ENCODE measurements at places on chromosomes 3 and 15. TPM values are rescaled to one million over a fixed set of nuclear protein-coding genes. Genes with fewer than 3 reads are reported as not detected.

FBLN2 gene
- total RNA-seq: 15.3 TPM

EIF1B gene
- 27.0 TPM for total RNA-seq

LMAN1L gene
- not detected for total RNA-seq

GOLGA8M gene
- total RNA-seq: 0.24 TPM

GRCh38 chr3:154718053-154718452 is 288.1 kb upstream of the GPR149 start:
- H3K4me1 ChIP-seq: no peaks in the 10 kb centered on the region
- no peaks in the 10 kb centered on the region for H3K27me3 ChIP-seq
- H3K27ac ChIP-seq: no peak overlapping the region
- no peaks in the 10 kb centered on the region for H3K36me3 ChIP-seq
- H3K4me3 ChIP-seq: no peak overlapping the region

- H3K36me3 ChIP-seq: no peaks in the 10 kb centered on the region
- H3K27me3 ChIP-seq: no peaks in the 10 kb centered on the region
- no peak for DNase-seq
- H3K4me1 ChIP-seq: no peaks in the 10 kb centered on the region
Measured at GRCh38 chr3:77142578-77142977, 102.7 kb downstream of the ROBO2 start.

- no peak overlapping the region for H3K4me3 ChIP-seq
- no peak for DNase-seq
- H3K27ac ChIP-seq: peak overlapping the region; percentile 21
- no peaks in the 10 kb centered on the region for H3K27me3 ChIP-seq
Measured at GRCh38 chr15:64070965-64071851, 22.4 kb downstream of the CIAO2A start.

DNA sequence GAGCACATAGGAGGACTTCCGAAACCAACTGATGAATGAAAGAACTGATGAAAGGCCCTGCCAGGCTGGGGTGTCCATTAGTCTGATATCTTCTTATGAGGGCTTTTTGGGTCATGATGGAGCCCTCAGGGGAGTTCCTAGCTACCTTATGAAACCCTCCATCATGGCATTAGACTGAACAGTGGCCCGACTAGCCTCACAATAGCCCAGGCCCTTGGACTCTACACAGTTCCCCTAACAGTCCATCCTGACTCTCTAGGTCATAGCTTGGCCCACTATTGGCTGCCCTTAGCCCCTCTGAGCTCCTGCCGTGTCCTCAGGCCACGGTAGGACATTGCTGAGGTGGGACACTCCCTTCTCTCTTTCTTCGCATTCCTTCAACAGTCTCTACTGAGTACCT is 365.9 kb downstream of the CACNA2D3 start:
- no peak overlapping the region for H3K27ac ChIP-seq
- H3K36me3 ChIP-seq: no peaks in the 10 kb centered on the region
- H3K4me3 ChIP-seq: no peak overlapping the region
- DNase-seq: no peak
- no peaks in the 10 kb centered on the region for H3K27me3 ChIP-seq

GRCh38 chr15:79310612-79310984 is 314 bp upstream of the TMED3 start:
- H3K4me1 ChIP-seq: peaks cover 17% of the 10 kb centered on the region
- no peak overlapping the region for H3K27ac ChIP-seq
- peaks cover 16% of the 10 kb centered on the region for H3K36me3 ChIP-seq
- H3K27me3 ChIP-seq: peaks cover 3% of the 10 kb centered on the region
- DNase-seq: peak; percentile 1

GRCh38 chr3:156617145-156617544 is 57.2 kb upstream of the TIPARP start:
- H3K27ac ChIP-seq: no peak overlapping the region
- H3K27me3 ChIP-seq: no peaks in the 10 kb centered on the region
- no peaks in the 10 kb centered on the region for H3K36me3 ChIP-seq
- H3K4me3 ChIP-seq: no peak overlapping the region
- no peaks in the 10 kb centered on the region for H3K4me1 ChIP-seq

DNA sequence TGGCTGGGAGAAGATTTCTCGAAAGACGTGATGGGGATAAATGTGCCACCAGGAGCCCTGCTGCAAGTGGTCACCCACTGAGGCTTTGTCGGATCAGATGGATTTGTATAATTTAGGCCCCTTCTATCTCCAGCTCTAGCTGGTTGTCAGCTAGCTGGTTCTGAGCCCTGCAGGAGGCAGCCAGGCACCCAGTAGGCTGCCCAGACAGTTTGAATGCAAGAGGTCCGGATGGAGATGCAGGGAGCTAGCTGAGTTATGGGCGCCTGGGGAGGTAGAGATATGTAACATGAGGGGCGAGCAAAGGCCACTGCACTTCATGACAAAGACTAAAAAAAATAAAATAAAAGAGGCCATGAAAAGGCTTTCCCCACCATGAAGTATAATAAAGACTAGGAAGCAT is 35.1 kb upstream of the ADPGK start:
- peaks cover 2% of the 10 kb centered on the region for H3K27me3 ChIP-seq
- DNase-seq: no peak
- no peak overlapping the region for H3K27ac ChIP-seq
- H3K4me1 ChIP-seq: no peaks in the 10 kb centered on the region
- no peak overlapping the region for H3K4me3 ChIP-seq
- H3K36me3 ChIP-seq: no peaks in the 10 kb centered on the region

DNA sequence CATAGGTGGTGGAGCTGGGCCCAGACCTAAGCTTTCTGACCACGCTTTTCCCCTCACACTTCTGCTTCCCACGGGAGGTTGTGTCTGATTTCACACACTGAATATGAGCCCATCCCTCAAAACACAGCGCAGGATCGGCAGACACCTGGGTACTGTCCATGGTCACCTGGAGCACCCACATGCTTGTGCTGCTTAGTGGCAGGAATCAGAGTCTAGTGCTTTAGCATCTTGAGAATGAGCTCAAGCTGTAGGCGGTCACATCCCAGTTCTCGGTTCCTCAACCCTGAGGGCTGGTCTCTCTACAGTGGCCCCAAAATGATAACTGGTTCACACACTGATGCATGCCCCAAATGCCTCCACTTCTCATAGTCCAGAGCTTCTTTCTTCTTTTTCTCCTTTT is 111.0 kb downstream of the SEMA5B start:
- DNase-seq: no peak
- H3K4me3 ChIP-seq: no peak overlapping the region
- H3K36me3 ChIP-seq: no peaks in the 10 kb centered on the region
- no peak overlapping the region for H3K27ac ChIP-seq

- H3K27ac ChIP-seq: peak overlapping the region; percentile 56
- DNase-seq: no peak
- no peak overlapping the region for H3K4me3 ChIP-seq
- no peaks in the 10 kb centered on the region for H3K27me3 ChIP-seq
- H3K4me1 ChIP-seq: peaks cover 2% of the 10 kb centered on the region
Measured at GRCh38 chr15:68186671-68187397, 18.3 kb downstream of the CALML4 start.

- DNase-seq: no peak
- no peaks in the 10 kb centered on the region for H3K27me3 ChIP-seq
- no peak overlapping the region for H3K27ac ChIP-seq
- no peak overlapping the region for H3K4me3 ChIP-seq
- no peaks in the 10 kb centered on the region for H3K36me3 ChIP-seq
Measured at GRCh38 chr3:118765636-118766305, 268.9 kb downstream of the IGSF11 start.

All from thymus (tissue), 14 donors.